ENCODE measurements at places on chromosomes 5 and 9. TPM values are rescaled to one million over a fixed set of nuclear protein-coding genes. Genes with fewer than 3 reads are reported as not detected.

The STC2 gene
- total RNA-seq: 0.25 TPM

The WHRN gene
- total RNA-seq: 0.98 TPM

The ADRB2 gene
- 0.74 TPM for total RNA-seq

The NRARP gene
- total RNA-seq: 2.7 TPM

The SIT1 gene
- total RNA-seq: not detected

The NKD2 gene
- total RNA-seq: 3.2 TPM

The ENDOG gene
- total RNA-seq: 9.6 TPM

The SNCAIP gene
- 41.1 TPM for total RNA-seq

The CCL27 gene
- 0.25 TPM for total RNA-seq

The HSD17B3 gene
- total RNA-seq: 0.25 TPM

The SURF2 gene
- total RNA-seq: 11.8 TPM

The NCS1 gene
- total RNA-seq: 138 TPM

The BTNL3 gene
- not detected for total RNA-seq

The SHOC1 gene
- total RNA-seq: not detected

The HTR4 gene
- total RNA-seq: 0.49 TPM

The RMRP gene
- 65,531 TPM for total RNA-seq

The FUBP3 gene
- total RNA-seq: 34.2 TPM

The ADAM19 gene
- total RNA-seq: 9.8 TPM

The BRD3 gene
- total RNA-seq: 29.0 TPM

The HK3 gene
- total RNA-seq: 0.49 TPM

The SLC38A9 gene
- total RNA-seq: 49.4 TPM

The FCN2 gene
- total RNA-seq: not detected

The SGTB gene
- total RNA-seq: 20.7 TPM

The TSC1 gene
- 40.6 TPM for total RNA-seq

The TIMD4 gene
- not detected for total RNA-seq

The SNX18 gene
- total RNA-seq: 17.2 TPM

The PRSS3 gene
- 0.25 TPM for total RNA-seq
